ENCODE measurements at places on chromosomes 12 and 14.

- no peak for DNase-seq
These were observed 3.4 kb upstream of the FBXO34 start for GRCh38 chr14:55267820-55268219.

- no peak for DNase-seq
These were observed 642 bp upstream of the PHC1 start for GRCh38 chr12:8913702-8914032.

- no peak for DNase-seq
These were observed 57.5 kb upstream of the PIWIL1 start for GRCh38 chr12:130280231-130280630.

- no peak for DNase-seq
These were observed 16.0 kb upstream of the LRP6 start for GRCh38 chr12:12282761-12283425.

- peak; percentile 81 for DNase-seq
These were observed 596 bp downstream of the DLST start for GRCh38 chr14:74882103-74882920.

DNA sequence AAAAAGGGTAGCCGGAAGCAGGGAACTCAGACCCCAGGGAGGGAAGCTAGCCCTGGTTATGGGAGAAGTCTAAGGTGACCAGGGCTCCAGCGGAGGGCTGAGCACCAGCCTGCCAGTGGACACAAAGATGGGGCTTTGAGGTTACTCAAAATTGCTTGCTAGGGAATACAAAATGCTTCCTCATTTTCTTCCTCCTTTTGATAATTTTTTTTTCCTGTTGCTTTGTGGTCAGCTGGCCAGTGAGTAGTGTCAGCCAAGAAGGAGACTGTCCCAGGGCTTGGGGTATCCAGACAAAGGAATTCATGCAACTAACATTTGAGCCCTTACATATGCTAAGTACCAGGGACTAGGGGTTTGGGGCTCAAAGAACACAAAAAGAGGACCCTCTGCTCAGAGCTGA, 206.2 kb downstream of the PPM1H start:
- no peak for DNase-seq

- no peak for DNase-seq
These were observed 572.7 kb downstream of the VRK1 start for GRCh38 chr14:97369901-97370300.

DNA sequence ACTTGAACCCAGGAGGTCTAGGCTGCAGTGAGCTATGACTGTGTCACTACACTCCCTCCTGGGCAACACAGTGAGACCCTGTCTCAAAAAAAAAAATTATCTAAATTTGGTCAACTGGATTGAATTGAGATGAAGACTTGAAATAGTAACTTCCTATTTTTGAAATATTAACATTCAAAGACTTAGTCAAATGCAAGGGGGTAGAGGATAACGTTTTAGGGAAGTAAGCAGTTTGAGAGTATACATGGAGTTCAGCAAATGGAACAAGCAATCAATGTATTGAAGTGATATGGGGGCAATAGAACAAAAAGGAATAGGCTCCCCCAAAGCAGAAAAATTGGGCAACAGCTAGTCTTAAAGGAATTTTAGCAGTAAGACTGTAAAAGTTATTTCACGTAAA, 4.6 kb upstream of the MFAP5 start:
- no peak for DNase-seq

DNA sequence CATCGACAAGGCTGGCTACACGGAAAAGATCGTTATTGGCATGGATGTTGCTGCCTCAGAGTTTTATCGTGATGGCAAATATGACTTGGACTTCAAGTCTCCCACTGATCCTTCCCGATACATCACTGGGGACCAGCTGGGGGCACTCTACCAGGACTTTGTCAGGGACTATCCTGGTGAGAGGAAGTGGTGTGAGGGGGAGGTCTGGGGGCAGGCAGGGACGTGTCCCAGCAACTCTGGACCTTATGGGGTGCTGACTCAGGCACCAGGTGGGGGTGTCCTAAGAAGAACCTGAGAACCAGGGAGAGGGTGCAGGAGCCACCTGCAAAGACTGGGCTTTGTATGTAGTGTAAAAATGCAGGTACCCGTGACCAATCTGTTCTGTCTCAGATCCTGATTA, 5.2 kb downstream of the ENO2 start:
- no peak for DNase-seq

DNA sequence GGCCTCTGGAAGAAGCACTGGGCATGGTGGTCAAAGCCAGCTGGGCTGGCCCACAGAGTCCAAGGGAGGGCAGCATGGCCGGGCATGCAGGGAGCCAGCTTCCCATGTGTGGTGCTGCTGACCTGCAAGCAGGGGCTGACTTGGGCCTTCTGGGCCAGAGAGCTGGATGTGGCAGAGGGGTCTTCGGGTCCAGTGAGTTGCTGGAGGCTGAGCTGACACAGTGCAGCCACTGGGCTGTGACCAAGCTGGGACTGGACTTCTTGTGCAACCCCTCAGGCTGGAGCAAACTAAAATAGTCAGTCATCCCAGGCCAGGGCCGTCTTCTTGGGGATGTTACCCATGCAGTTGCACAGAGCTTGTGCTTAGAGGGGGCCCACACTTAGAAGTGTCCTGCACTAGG, 7.3 kb upstream of the RIN3 start:
- no peak for DNase-seq

GRCh38 chr12:4579305-4580102, 17.5 kb downstream of the DYRK4 start:
- no peak for DNase-seq

DNA sequence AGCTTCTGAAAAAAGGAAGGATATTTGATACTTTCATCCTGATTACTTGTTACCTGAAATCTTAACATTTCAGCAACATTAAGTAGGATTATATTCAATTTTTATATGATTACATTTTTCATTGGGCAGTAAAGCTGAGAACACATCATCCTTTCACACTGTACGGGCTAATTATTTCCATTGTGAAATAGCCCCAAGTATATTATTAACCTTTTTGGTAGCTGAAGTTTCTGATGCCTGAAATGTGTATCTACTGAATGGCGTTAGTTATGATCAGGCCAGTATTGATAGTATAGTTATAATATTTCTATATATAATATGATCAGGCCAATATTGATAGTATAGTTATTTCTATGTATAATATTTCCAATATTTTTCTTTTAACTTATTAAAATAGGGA, 10.1 kb downstream of the SPATS2 start:
- DNase-seq = no peak

DNA sequence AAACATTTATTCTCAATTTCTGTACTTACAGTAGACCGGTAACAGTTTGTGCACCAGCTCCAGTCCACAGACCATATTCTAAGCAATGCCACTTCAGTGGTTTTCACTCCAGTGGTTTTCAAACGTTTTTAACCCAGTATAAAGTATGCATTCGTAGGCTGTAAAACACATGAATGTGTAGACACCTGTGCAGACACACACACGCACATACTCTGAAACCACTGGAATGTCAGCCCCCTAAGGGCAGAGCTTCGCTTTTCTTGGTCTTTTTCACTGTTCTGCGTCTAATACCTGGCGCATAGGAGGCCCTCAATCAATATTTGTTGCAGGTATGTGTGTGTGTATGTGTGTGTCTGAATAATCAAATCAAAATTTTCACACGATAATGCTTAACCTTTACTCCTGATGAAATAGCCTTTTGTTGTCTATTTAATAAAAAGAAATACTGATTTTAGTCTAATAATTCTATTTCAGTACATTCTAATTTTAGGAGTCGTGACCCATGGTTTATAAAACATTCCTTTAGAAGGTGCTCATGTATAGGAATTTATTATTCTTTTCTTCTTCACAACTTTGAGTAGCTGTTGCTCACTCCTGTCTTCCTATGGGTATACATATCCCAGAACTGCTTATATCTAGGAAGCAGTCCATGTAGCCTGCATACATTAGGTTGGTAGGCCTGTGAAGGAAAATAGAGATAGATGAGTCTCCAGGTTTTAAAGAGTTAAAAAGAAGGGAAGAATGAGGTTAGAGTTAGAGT, 73.6 kb upstream of the REP15 start:
- DNase-seq = no peak

GRCh38 chr14:91870001-91870400, 2.7 kb upstream of the TC2N start:
- peak; percentile 65 for DNase-seq

DNA sequence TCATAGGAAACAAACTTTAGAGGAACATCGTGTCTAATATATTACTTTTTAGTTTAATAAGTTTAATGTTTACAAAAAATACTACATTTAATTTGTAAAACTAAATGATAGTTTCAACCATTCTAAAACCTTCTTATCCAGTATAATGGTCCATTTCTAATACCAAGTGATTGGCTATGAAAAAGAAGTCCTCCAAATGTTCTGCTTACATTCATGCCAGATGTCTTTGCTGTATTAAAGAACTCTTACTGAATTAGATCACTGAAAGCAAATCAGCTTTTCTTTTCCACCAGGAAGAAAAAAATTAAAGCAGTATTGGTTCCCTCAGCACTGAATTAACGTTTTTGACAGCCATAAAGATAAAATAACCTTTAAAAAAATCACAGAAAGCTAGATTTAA, 3.7 kb downstream of the NOVA1 start:
- DNase-seq = no peak

- DNase-seq = peak; percentile 70
These were observed 2.5 kb downstream of the ARHGAP9 start for GRCh38 chr12:57476993-57477709.

GRCh38 chr12:96473394-96474093, 15.8 kb upstream of the CFAP54 start:
- DNase-seq = no peak

GRCh38 chr12:106149096-106149784, 10.5 kb upstream of the NUAK1 start:
- DNase-seq = no peak

GRCh38 chr12:121184984-121185889, 24.7 kb upstream of the P2RX4 start:
- no peak for DNase-seq

Measured in naive thymus-derived CD8-positive, alpha-beta T cell (primary cell).